Dorsolateral prefrontal cortex (tissue), 122 donors: ENCODE measurements at places on chromosomes 6 and 20.

- no peak for DNase-seq
These were observed 1374.8 kb upstream of the MAP3K7 start for GRCh38 chr6:91961671-91962070.

DNA sequence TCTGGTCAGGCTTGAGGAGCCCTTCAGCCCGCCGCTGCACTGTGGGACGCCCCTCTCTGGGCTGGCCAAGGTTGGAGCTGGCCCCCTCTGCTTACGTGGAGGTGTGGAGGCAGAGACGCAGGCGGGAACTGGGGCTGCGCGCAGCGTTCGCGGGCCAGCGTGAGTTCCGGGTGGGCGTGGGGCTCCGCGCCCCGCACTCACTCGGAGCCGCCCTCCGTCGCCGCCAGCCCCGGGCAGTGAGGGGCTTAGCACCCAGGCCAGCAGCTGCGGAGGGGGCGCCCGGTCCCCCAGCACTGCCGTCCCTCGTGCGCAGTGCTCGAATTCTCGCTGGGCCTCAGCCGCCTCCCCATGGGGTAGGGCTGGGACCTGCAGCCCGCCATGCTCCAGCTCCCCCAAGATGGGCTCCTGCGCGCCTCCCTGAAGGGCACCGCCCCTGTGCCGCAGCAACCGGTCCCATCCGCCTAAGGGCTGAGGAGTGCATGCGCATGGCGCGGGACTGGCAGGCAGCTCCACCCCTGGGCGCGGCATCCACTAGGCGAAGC lies 695.9 kb downstream of the EPHA7 start:
- no peak for DNase-seq

- DNase-seq = no peak
These were observed 14.0 kb downstream of the IGF2R start for GRCh38 chr6:159982731-159983506.

DNA sequence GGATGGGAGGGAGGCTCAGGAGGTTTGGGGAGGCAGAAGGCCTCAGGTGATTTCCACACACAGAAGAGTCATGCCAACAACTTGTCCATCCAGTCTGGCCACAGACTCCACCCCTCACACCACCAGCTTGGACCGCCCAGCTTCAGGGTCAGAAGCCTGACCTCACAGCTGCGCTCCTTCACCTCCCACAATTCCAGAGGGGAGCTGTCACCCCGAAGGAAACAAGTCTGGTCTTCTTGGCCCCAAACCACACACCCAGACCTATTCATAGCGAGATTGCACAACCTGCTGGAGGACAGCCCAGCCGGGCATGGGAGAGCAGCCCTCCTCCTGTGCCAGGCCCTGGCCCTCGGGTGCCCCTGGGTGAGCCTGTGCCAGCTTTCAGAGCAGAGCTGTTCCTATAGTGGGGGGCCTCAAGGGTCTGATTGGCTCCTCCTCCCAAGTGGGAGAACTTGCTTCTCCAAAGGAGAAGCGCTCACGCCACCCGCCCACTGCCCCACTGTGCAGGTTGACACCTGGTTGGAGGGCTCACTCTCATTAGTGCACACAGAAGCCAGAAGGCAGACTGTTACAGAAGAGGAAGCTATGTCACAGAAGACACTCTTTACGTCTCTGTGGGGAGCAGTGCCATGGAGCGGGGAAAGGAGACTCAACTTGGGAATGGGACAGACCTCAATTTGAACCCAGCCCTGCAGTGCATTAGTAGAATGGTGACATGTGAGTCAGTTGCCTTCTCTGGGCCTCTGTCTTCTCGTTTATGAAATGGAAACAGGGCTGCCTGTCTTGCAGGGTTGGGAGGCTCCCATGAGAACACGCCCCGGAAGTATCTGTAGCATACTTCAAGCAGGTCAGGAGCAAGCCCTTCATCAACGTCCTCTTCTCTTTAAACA lies 128.8 kb downstream of the FOXO3 start:
- no peak for DNase-seq

DNA sequence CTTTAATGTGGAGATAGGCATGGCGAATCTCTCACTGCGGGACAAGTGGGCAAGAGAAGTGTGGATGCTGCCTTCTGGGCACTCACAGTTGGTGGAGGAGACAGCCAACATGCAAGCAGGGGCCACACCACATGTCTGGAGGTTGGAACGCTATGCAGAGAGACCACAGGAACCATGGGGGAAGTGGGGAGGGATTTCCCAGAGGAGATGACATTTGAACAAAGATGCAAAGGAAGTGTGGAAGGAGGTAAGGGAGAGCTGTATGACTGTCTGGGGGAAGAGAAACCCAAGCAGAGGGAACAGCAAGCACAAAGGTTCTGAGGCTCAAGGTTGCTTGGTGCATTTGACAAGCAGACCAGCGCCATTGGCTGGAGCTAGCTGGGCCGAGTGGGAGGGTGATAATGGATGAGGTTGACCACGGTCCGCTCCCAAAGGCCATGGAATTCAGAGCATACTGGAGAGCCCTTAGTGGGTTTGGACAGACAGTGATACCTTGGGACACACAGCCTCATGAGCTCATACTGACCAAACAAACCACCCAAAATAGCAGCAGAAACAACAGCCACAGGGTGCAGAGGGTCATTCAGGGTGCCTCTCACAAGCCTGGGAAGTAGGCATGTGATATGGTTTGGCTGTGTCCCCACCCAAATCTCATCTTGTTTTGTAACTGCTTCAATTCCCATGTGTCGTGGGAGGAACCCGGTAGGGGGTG lies 7.6 kb upstream of the FAM110A start:
- no peak for DNase-seq

DNA sequence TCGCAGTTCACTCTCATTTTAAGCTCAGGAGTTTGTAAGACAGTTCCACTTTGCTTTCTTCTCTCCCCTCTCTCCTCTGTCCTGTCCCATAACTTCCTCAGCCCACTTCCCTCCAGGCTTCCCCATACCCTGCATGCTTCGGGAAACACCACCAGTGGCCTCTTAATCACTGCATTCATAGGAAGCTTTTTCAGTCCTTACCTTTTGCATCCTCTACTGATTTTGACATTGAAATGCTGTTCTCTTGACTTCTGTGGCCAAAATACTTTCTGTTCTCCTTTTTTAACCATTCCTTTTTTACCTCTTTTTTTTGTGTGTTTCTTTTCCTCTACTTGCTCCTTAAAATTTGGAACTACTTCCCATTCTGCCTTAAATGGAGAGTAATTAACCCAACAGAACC lies 69.7 kb downstream of the HIVEP1 start:
- DNase-seq = no peak

- no peak for DNase-seq
These were observed 31.2 kb downstream of the CEP85L start for GRCh38 chr6:118620202-118620601.

GRCh38 chr6:16741112-16742016 lies 19.9 kb downstream of the ATXN1 start:
- no peak for DNase-seq

GRCh38 chr6:30591008-30591407 lies 19.8 kb downstream of the ABCF1 start:
- no peak for DNase-seq

DNA sequence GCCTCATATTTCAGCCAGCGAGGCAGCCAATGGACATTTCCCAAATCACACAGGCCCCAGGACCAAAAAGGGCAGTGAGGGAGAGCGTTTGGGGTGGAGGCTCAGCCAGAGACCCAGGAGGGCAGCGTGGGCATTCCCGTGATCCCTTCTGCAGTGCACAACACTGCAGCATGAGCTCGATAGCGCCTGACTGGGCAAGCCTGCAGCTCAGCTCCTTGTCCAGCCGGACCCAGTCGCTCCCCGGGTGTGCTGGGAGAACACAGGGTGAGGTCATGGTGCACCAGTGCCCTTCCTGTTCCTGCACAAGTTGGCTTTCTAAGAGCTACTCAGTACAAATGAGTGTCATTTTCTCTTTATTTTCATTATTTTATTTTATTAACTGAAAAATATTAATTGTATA lies 5.9 kb downstream of the TTLL2 start:
- no peak for DNase-seq

DNA sequence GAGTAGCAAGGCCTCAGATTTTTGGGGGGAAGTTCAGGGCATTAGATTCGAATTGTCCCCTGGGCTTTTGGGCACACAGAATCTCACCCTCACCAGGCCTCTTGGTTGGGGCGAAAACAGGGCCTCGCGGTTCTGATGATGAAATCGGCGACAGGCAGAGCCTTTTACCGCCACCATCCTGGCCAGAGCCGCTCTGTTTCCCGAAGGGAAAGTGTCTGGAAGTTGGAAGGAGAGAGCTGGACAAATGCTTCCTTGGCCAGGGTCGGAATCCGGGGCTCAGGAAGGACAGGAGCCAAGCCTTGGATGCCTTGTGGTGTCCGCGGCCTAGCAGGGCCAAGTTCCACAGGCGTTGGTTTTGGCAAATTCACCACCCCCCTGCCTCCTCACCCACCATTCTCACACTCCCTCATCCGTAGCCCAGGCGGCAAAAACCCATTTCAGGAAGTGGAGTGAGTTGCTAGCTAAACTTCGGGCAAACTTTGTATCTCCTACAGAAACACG lies 3.5 kb upstream of the TFAP2A start:
- DNase-seq = no peak

DNA sequence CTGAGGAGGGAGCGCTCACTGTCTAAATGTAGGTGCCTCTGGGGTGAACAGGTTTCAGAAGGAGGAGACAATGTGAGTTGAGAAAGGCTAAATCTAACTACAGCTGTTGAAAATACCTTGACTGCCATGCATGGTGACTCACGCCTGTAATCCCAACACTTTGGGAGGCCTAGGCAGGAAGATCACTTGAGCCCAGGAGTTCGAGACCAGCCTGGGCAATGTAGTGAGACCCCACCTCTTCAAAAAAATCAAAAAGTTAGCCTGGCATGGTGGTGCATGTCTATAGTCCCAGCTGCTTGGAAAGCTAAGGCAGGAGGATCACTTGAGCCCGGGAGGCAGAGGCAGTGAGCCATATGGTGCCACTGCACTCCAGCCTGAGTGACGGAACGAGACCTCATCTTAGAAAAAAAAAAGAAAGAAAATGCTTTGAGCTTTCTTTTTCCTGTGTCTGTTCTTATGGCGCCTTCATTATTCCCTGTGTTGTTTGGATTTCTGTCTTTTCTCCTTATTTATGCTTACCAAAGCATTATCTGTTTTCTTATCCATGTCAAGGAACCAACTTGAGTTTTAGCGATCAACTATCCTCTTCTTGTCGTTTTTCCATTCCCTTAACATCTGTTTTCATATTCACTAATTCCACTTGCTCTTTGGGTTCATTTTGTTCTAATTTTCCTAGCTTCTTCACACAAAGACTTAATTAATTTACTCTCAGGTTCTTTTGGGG lies 8.5 kb downstream of the SLC2A10 start:
- DNase-seq = no peak

DNA sequence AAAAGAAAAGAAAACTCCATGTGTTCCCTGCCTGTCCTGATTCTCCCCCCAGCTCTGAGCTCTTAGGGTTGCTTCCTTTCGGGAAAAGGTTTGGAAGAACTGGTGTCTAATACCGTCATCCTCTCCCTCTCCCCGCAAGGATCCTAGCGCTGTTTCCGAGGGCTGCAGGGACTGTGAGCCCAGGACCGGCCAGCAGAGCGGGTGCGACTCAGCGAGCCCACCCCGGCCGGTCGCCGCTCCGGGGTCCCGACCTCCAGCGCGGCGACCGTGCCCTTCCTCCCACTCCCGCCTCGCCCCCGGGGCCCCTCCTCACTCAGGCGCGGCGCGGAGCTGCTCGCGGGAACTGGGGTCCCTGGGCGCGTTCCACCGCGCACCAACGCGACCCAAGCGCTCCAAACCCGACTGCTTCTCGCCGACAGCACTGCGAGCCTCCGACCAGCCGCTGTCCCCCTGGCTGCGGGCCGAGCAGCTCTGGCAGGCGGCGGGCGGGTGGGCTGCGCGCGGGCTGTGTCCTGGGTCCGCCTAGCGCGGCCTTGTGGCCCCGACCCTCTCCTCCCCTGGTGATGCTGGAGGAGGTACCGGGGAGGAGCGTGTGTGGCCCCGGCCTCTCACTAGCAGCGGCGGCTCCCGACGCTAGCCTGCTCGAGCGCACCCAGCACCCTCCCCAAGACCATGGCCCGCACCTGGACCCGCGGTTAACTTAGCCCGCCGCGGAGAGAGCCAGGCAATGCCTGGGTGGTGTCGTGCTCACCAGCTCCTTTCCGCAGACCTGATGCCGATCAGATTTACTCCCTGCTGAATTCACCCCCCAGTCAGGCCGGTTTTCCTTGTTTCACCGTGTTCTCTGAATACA lies at the start of gene PLA2G7:
PLA2G7 (minus strand) TSS at position 509 of the 853 bp plus-strand sequence. CDS start 12,484 bp downstream, outside the sequence.
- peak; percentile 61 for DNase-seq

GRCh38 chr6:169558378-169558773 lies 143.5 kb downstream of the WDR27 start:
- no peak for DNase-seq

DNA sequence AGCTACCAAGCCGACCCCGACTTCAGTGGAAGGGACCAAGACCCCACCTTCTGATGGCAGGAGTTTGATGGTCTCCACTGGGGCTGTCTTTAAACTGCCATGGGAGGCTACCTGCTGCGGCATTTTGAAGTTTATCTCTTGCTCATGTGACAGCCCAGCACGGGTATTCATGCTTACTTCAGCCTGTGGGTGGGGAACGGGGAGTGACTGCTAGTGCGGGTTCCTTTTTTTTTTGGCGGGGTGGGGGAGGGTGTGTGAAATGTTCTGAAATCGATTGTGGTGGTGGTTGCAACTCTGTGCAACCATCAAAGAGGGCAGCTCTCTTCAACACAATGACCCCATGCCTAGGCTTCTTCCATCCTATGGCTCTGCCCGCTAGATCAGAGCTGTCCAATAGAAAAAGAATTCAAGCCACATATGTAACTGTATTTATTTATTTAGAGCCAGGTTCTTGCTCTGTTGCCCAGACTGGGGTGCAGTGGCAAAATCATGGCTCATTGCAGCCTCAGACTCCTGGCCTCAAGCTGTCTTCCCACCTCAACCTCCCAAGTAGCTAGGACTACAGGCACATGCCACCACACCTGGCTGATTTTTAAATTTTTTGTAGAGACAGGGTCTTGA lies 53.7 kb downstream of the PPP1R16B start:
- DNase-seq = no peak
